ENCODE measurements at places on chromosomes 7 and 10.
A peak's percentile ranks its signal among the peaks of the same experiment; 100 is the strongest.

DNA sequence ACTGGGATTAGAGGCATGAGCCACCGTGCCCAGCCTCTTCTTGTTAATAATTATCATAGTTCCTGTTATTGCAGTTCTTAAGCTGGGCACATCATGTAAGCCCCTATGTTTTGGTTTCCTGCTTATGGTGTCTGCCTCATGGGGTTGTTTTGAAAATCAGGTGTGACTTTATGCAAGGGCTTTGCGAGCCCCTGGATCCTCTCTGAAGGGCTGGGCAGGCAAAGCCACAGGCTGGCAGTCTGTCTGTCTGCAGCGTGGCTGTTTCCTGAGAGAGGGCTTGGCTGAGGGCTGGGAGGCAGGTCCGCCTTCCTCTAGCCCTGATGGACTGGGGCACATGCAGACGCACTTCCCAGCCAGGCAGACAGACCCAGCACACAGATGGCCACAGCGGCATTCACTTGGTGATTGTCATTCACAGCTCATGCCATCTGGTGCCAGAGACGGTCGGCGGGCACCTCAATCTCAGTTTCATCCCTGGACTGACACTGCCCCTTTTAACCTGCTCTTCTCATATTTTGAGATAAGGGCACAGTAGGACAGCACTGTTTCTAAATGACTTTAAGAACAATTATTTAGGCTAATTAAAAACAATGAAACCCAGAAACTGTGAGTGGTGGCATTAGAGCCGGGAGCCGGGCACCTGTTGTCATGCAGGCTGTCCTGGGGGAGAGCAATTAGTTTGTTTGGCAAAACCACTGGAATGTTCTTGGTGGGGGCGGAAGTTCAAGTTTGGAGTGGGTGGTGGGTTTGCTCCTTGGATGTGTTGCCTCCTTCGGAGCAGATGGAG is 35.5 kb downstream of the RBM20 start:
- DNase-seq: no peak

GRCh38 chr10:79927111-79927828 is 21.6 kb downstream of the SFTPD start:
- DNase-seq: no peak

GRCh38 chr7:69246758-69247157 is 351.5 kb upstream of the AUTS2 start:
- DNase-seq: peak; percentile 17

GRCh38 chr10:17425584-17426262 is 28.7 kb downstream of the ST8SIA6 start:
- no peak for DNase-seq

GRCh38 chr10:86192691-86193090 is 173.9 kb downstream of the GRID1 start:
- no peak for DNase-seq

DNA sequence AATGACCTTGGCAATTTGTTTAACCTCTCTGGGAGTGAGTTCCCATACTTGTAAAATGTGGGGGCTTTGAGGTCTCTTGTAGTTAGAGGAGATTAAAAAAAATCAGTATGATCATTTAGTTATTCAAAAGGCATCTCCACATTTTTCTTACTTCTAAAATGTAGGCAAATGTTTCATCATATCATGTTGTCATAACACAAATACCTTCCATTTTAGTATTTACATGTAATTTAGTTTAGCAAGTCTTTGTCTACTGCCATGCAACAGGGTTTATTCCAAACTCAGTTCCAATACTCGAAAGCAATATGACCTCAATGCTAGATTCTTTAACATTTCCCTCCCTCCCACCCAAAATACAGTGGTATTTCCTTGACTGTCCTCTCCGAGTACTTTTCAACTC is 262.8 kb upstream of the IMMP2L start:
- no peak for DNase-seq

DNA sequence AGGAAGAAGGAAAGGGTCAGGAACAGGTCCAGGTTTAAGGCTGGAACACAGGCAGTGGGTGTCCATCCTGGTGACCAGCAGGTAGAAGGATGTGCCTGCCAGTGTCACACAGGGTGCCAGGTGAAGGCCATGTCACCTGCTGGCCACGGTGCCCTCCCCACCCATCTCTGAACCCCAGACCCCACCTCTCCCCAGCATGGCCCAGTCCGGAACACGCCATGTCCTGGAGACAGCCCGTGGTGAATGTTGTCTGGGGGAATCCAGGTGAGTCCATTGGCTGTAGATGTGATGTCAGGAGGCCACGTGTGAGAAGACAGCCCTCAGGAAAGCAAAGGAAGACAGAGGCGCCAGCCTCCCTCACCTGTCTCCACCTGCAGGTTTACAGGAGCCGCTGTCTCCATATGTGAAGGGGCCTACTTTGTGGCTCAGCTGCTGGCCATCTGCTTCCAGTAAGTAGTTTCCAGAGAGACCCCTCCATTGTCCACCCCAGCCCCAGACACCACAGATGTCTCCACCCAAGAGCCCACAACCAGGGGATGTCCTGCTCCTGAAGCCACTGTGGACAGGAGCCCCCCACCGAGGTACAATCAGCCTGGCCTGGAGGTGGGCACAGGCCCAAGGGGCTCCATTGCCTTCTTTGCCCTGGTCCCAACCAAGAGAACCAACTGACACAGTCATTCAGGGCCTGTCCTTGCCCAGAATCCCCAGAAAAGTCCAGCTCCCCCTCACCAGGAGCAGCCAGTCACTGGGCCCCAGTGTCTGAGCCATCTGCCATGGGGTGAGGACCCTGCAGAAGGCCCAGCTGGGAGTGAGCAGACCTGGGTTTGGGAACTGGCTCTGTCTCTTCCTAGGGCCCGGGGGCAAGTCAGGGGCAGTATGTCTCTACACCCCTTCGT is 20.7 kb downstream of the TMEM72 start:
- DNase-seq: no peak

GRCh38 chr7:128737867-128738385 is 1.2 kb upstream of the CALU start:
- DNase-seq: no peak

GRCh38 chr7:3089493-3089892 is 45.8 kb upstream of the CARD11 start:
- no peak for DNase-seq

DNA sequence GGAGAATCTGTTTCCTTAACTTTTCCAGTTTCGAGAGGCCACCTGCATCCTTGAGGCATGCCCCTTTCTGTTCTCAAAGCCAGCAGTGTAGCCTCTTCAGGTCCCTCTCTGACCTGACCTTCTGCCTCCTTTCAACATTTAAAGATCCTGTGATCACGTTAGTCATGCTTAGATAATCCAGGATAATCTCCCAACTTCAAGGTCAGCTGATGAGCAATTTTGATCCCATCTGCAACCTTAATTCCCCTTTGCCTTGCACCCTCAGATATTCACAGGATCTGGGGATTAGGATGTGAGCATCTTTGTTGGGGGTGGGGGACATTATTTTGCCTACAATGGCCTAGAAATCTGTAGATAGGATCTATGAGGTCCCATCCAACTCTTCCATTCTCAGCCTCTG is 8.0 kb downstream of the HKDC1 start:
- no peak for DNase-seq

GRCh38 chr10:62733654-62734293 is 70.7 kb upstream of the ADO start:
- DNase-seq: no peak

GRCh38 chr7:29385214-29385814 is 178.3 kb upstream of the PRR15 start:
- no peak for DNase-seq

- DNase-seq: no peak
These were observed 1031.7 kb downstream of the LRMDA start for GRCh38 chr10:76463111-76463510.

DNA sequence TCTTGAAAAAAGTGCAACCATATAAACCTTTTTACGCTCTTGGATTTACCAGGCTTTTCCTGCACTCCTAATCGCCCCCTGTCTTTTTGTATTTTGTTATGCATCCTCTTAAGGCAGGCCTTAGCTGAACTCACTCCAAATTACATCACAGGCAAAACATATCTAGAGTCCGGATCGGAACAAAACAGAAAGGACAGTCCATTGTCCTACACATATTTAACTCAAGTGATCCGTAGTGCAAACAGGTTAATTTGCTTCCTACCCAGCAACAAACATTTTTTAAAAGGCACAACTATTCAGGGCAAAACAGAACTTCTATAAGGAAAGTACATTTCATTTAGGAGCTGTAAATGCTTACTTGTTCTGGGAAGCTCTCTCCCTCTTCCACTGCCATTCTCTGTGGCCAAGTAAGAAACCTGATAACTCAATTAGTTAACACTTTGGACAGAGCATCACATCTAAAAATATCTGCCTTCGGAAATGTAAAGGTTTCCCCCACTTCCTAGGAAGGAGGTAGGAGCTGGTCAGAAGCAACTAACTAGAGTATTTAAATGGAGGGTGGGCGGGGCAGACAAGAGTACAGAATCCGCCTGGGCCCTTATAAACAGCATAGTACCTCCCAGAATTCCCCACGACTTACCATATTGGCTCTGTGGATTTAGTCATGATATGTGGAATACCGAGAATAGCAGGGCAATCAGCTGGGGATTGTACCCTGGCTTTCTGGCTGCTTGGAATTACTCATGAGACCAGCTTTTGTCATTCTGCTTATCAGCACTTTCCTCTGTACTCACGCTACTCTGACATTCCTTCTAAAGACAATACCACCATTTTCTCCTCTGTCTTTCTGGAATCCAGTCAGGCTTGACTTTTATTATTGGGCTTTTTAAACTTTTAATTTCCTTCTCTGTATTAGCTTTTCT is 89.5 kb downstream of the ANK3 start:
- DNase-seq: no peak

- no peak for DNase-seq
These were observed 45.9 kb upstream of the ELAPOR2 start for GRCh38 chr7:87105401-87105800.

GRCh38 chr10:21797984-21798765 is 205.4 kb downstream of the DNAJC1 start:
- no peak for DNase-seq

GRCh38 chr10:113819989-113820388 is 33.9 kb downstream of the DCLRE1A start:
- no peak for DNase-seq

DNA sequence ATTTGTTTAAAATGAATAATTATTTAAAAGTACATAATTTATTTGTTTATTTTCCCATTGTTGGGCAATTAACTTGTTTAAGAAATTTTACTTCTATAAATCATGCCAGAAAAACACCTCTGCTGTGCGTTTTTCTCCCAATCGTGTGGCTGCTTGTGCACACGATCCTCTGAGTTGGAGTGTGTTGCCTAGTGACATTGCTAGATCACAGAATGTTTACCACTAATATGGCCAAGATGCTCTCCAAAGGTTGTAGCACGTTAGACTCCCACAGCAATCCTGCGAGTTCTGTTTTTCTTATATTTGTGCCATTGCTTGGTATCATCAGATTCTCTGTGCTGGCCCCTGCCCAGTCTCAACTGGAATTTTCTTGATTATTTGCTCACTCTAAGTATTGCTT is 207.1 kb upstream of the ADCY1 start:
- DNase-seq: no peak

DNA sequence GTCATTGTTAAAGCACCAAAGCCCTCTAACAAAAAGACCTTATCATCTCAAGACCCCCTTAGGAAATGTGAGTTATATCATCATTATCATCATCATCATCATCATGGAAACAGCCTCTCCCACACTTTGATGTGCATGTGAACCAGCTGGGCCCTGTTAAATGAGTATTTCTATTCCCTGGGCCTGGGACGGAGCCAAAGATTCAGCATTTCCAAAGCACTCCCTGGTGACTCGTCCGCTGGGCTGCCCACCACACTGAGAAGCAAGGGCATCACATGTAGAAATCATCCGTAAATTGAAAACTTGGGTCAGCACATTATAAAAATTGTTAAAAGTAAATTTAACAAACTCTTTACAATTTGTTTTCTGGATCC is 88.6 kb downstream of the PTPRN2 start:
- no peak for DNase-seq

DNA sequence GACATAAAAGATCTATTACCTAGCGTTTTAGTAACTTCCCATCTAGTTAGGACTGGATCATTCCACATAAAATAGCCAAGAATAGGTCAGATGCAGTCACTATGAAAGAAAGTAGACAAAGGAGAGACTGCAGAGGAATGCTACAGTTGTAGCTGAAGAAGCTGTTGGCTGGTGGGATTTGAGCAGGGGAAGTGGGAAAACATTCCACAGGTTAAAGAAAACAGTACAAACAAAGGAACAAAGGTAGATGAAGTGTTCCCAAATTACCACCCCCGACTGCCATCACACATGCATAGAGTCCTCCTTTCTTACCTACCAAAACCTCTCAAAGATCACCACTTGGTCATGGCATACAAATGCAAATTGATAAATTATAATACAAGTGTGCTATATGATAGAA is 41.8 kb downstream of the DLD start:
- no peak for DNase-seq

- DNase-seq: no peak
These were observed at the start of gene HOXA9 for GRCh38 chr7:27165089-27165995. HOXA9 (minus strand) TSS chr7:27165537; CDS start chr7:27165457, 80 bp downstream.
